ENCODE measurements at places on chromosomes 4 and X.

- no peak for DNase-seq
These were observed 56.4 kb upstream of the NFKB1 start for GRCh38 chr4:102444752-102445151.

- peak; percentile 82 for DNase-seq
These were observed 836 bp downstream of the CLOCK start for GRCh38 chr4:55545641-55546505.

- no peak for DNase-seq
These were observed 48.1 kb downstream of the UGT2A2 start for GRCh38 chr4:69591364-69591763.

GRCh38 chr4:7787067-7787466, 152.6 kb downstream of the AFAP1 start:
- DNase-seq = no peak

DNA sequence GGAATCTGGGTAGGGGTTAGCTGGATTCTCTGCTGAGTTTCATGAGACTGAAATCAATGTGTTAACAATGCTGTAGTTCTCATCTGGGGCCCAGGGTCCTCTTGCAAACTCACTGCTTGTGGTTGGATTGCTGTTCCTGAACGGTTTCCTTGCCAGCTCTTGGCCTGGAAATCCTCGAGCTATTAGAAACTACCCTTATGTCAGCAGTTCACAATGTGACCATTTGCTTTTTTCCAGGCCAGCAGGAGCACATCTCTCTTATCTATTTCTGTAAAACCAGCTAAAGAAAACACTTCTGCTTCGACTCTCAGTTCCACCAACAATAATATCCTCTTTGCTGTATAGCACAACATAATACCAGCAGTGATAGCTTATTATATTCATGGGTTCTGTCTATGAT, 140.1 kb upstream of the TRAM1L1 start:
- DNase-seq = no peak

- no peak for DNase-seq
These were observed 16.5 kb upstream of the VAMP7 start for GRCh38 chrX:155864655-155865054.

- DNase-seq = peak; percentile 11
These were observed at the start of gene SLITRK2 for GRCh38 chrX:145817331-145818185. Gene SLITRK2, plus strand, starts transcription at chrX:145817829. Its CDS starts 4,597 bp downstream, at chrX:145822426.

Measured in AG20443 (cell line).